ENCODE measurements at places on chromosomes 13 and 19. TPM values are rescaled to one million over a fixed set of nuclear protein-coding genes. Genes with fewer than 3 reads are reported as not detected.

GRCh38 chr19:54388802-54389139 lies 24.0 kb upstream of the LAIR1 start:
- H3K4me3 ChIP-seq: peak overlapping the region; percentile 91
- H3K4me1 ChIP-seq: peaks cover 50% of the 10 kb centered on the region
- H3K36me3 ChIP-seq: no peaks in the 10 kb centered on the region
- H3K27me3 ChIP-seq: no peaks in the 10 kb centered on the region
- peak overlapping the region; percentile 87 for H3K27ac ChIP-seq

DNA sequence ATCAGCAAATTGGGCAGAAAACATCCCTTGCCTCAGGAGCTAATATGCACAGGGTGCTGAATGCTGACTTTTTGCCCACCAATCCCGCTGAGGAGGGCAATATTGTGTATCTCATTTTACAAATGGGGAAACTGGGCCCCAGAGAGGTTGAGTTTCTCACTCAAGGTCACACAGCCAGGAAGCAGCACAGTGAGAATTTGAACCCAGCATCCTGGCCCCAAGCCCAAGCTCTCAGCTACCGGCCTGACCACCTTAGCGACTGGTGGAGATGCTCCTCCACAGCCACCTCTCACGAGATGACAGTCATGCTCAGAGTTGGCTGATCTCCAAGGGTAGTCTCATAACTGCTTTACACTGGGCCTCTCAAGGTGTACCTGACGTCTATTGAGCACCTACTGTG lies 3.5 kb downstream of the FBXW9 start:
- no peak for DNase-seq
- no peak overlapping the region for H3K27ac ChIP-seq
- H3K4me1 ChIP-seq: peaks cover 5% of the 10 kb centered on the region
- H3K27me3 ChIP-seq: no peaks in the 10 kb centered on the region
- H3K4me3 ChIP-seq: no peak overlapping the region

- H3K4me1 ChIP-seq: peaks cover 4% of the 10 kb centered on the region
- DNase-seq: no peak
- no peak overlapping the region for H3K4me3 ChIP-seq
These were observed 78.2 kb upstream of the TNFSF11 start for GRCh38 chr13:42495751-42496150.

DNA sequence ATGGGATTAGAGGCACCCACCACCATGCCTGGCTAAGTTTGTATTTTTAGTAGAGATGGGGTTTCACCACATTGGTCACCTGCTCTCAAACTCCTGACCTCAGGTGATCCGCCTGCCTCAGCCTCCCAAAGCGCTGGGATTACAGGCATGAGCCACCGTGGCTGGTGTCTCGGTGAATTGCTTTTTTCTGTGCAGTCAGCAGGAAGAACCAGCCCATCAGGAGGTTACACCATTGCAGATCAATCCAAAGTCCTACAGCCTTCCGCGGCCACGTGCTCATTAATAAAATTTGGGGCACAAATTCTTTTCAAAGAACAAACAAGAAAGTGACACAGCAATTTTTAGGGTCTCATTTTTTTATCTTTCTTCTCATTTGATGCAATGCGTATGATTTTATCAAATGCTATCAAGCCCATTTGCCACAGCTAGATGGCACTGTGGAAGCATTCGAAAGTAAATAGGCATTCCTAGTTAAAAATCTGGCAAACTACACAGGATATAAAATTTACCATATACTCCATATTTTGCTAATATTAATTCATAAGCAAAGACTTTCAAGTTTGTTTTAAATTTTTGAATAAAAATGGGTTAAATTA lies 54.4 kb upstream of the ZNF835 start:
- no peaks in the 10 kb centered on the region for H3K4me1 ChIP-seq
- H3K27me3 ChIP-seq: no peaks in the 10 kb centered on the region
- peaks cover 9% of the 10 kb centered on the region for H3K36me3 ChIP-seq
- DNase-seq: no peak
- H3K4me3 ChIP-seq: no peak overlapping the region

DNA sequence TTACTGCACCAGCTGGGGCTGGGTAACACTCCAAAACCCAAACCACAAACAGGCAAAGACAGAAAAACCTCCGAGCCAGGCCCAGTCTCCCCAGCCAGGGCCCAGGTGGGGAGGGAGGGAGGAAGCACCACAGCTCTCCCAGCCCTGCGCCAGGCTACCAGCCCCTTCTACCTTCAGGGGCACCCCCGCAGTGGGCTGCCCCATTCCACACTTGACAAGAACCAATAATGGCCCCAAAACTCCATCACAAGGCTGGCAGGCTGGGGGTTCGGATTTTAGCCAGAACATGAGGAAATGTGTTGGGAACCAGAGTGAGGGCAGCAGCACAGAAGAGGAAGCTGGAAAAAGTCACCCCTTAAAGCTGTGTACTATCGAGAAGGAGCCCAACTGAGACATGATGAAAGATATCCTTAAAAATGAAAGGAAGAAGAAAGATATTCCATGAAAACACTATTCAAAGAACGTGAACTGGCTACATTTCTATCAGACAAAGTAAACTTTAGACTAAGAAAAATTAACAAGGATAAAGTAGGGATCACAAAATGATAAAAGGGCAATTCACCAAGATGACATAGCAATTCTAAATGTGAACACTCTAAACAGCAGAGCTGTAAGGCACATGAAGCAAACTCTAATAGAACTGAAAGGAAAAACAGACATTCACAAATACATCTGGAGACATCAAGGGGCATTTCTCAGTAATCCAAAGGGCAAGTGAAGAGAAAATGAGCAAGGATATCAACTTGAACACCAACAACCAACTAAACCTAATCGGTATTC lies 12.9 kb downstream of the TUBGCP3 start:
- H3K4me1 ChIP-seq: peaks cover 59% of the 10 kb centered on the region
- H3K36me3 ChIP-seq: peaks cover 6% of the 10 kb centered on the region
- DNase-seq: no peak
- no peaks in the 10 kb centered on the region for H3K27me3 ChIP-seq
- no peak overlapping the region for H3K4me3 ChIP-seq

DNA sequence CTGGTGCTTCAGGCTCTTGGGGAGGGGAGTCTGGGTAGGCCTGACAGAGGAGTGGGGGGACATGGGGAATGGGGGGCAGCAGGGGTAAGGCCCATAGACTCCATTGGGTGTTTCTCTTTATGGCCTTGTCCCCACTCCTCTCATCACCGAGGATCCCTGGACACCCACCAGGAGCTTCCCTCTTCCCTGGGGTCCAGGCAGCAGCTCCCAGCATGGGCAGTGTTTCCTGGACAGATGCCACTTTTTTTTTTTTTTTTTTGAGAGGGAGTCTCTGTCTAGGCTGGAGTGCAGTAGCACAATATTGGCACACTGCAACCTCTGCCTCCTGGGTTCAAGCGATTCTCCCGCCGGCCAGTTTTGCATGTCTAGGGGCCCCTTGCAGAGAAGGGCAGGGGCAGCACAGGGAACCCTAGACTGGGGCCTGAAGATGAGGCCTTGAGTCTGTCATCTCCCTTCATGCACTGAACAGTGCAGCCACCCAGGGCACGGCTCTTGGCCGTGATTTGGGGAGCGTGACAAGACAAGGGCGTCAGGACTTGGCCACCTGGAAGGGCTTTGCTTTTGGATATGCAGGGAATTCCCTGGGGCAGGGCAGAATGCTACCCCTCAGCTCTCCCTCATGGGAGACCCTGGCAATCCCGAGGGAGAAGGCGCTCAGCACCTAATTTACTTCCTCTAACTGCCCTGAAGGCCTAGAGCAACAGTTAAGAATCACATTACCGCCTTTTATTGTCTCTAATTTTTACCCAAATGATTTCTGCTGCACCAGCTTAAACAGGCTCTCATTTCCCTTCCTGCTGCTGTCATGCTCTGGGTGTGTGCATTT lies 213.9 kb upstream of the ZNF536 start:
- H3K36me3 ChIP-seq: no peaks in the 10 kb centered on the region
- H3K4me3 ChIP-seq: no peak overlapping the region
- H3K27me3 ChIP-seq: peaks cover 11% of the 10 kb centered on the region
- DNase-seq: no peak
- peaks cover 4% of the 10 kb centered on the region for H3K4me1 ChIP-seq

- peaks cover 18% of the 10 kb centered on the region for H3K36me3 ChIP-seq
- H3K4me3 ChIP-seq: no peak overlapping the region
- peaks cover 9% of the 10 kb centered on the region for H3K4me1 ChIP-seq
- peaks cover 91% of the 10 kb centered on the region for H3K27me3 ChIP-seq
These were observed 3.3 kb upstream of the CEACAM7 start for GRCh38 chr19:41691268-41691970.

GRCh38 chr13:45209229-45209628 lies 8.4 kb upstream of the KCTD4 start:
- H3K4me3 ChIP-seq: no peak overlapping the region
- no peak for DNase-seq
- H3K4me1 ChIP-seq: peaks cover 4% of the 10 kb centered on the region
- no peaks in the 10 kb centered on the region for H3K27me3 ChIP-seq

DNA sequence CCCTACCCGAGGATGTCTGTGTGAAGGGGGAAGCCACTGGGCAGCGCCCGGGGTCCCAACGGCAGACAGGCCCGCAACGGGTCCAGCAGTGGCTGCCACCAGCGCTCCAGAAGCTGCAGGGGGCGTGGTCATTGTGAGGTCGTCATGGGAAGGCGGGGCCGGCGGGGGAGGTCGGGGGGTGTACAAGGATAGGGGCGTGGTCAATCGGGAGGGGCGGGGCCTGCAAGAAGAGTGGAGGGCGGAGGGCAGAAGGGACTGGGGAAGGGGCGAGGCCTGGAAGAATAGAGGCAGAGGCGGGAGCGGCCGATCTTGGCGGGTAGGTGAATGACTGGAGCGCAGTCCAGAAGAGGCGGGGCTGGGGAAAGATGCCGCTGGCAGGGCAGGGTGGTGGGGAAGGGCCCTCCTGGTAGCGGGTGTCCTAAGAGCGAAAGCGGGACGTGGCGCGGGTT lies 4.4 kb downstream of the FUZ start:
- peaks cover 10% of the 10 kb centered on the region for H3K36me3 ChIP-seq
- H3K27me3 ChIP-seq: no peaks in the 10 kb centered on the region
- H3K4me1 ChIP-seq: peaks cover 55% of the 10 kb centered on the region
- peak overlapping the region; percentile 97 for H3K27ac ChIP-seq
- H3K4me3 ChIP-seq: peak overlapping the region; percentile 94

DNA sequence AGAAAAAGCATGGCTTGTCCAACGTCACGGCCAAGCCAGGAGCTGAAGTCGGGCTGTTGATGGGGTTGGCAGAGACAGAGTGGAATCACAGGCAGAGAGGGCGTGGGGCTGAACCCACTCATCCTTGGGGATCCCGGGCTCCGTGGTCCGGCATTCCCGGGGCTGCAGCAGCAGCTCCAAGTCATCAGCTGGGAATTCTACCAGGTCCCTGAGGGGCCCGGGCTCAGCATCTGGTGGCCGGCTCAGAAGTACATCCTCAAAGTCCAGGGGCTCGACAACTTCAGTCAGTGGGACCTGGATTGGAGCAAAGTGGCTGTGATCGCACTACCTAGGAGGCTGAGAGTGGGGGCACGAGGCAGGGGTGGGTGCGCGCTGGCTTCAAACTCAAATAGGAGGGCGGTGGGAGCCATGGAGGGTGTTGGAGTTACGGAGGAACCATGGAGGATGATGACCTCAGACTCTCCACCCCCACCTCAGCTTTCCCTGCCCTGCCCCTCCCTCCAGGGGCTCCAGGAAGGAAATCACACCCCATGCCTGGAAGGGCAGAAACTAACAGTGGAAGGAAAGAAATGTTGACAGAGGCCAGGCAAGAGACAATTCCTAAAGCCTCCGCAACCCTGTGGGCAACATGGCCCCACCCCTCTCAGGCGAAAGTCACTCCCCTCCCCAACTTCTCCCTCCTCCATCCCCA lies 9.5 kb downstream of the DOCK6 start:
- H3K36me3 ChIP-seq: no peaks in the 10 kb centered on the region
- no peaks in the 10 kb centered on the region for H3K4me1 ChIP-seq
- H3K27ac ChIP-seq: no peak overlapping the region
- no peak overlapping the region for H3K4me3 ChIP-seq
- DNase-seq: no peak

GRCh38 chr19:18644196-18645034 lies 7.6 kb downstream of the KLHL26 start:
- H3K27ac ChIP-seq: peak overlapping the region; percentile 84
- H3K4me3 ChIP-seq: no peak overlapping the region
- no peaks in the 10 kb centered on the region for H3K36me3 ChIP-seq
- DNase-seq: no peak
- H3K27me3 ChIP-seq: no peaks in the 10 kb centered on the region
- H3K4me1 ChIP-seq: peaks cover 25% of the 10 kb centered on the region

DNA sequence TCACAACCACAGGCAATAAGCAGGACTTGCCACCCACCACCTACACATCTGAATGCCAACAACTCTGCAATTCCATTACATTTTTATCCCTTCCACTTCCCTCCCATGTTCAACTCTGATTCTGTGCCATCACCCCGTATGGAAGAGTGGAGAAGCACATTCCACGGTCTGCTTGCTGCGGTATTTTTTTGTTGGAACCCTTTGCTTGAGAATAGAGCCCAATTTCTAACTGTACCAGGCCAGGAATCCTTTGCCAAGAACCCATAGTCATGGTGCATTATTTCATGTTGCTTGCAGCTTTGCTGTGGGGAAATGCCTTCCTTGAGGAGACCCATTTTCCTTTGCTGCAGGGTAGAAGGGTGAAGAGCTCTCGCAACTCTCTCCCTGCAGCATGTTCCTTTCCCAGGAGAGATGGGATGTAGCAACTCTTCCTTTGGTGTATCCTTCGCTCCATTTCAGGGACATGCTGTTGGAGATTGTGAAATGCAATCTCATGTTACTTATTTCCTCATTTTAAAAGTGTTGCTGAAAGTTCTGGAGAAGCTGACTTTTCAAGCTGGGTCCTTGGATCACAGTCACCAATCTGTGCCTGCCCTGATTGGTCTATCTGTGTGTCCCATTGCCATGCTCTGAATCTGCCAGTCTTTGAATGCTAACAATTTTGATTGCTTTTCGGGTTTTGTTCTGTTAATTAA lies 69.8 kb upstream of the STARD13 start:
- H3K27ac ChIP-seq: no peak overlapping the region
- H3K4me3 ChIP-seq: peak overlapping the region; percentile 11
- no peak for DNase-seq
- peaks cover 22% of the 10 kb centered on the region for H3K4me1 ChIP-seq
- H3K27me3 ChIP-seq: peaks cover 14% of the 10 kb centered on the region
- H3K36me3 ChIP-seq: no peaks in the 10 kb centered on the region

- peaks cover 6% of the 10 kb centered on the region for H3K4me1 ChIP-seq
- no peaks in the 10 kb centered on the region for H3K36me3 ChIP-seq
- DNase-seq: no peak
- H3K27ac ChIP-seq: no peak overlapping the region
- H3K4me3 ChIP-seq: no peak overlapping the region
- H3K27me3 ChIP-seq: no peaks in the 10 kb centered on the region
These were observed 4.9 kb upstream of the GIPC3 start for GRCh38 chr19:3580156-3580934.

GRCh38 chr13:98606296-98606695 lies 29.4 kb upstream of the STK24 start:
- H3K36me3 ChIP-seq: no peaks in the 10 kb centered on the region
- H3K27ac ChIP-seq: no peak overlapping the region
- H3K4me3 ChIP-seq: no peak overlapping the region

ICAM4 gene
- not detected for polyA plus RNA-seq

FOXO1 gene
- 127 TPM for polyA plus RNA-seq

EBPL gene
- 63.4 TPM for polyA plus RNA-seq

PPFIA3 gene
- not detected for polyA plus RNA-seq

C19orf67 gene
- polyA plus RNA-seq: not detected

All from naive B cell (primary cell).